ENCODE measurements at places on chromosomes 6 and 20.

DNA sequence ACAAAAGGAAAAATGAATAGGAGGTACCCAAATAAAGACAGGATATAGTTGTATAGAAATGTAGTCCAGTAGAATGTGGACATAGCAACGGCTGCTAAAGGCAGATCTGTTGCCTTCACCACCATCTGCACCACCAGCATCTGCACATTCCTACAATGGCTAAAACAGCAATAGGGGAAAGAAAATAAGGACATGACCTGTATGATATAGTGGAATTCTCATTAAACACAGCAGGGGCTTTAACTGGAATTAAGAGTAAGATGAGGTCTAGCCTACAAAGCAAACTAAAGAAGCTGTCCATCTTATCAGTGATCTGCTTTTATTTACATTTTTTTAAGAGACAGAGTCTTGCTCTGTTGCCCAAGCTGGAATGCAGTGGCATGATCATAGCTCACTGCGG lies 26.8 kb upstream of the SCAF8 start:
- DNase-seq = no peak

DNA sequence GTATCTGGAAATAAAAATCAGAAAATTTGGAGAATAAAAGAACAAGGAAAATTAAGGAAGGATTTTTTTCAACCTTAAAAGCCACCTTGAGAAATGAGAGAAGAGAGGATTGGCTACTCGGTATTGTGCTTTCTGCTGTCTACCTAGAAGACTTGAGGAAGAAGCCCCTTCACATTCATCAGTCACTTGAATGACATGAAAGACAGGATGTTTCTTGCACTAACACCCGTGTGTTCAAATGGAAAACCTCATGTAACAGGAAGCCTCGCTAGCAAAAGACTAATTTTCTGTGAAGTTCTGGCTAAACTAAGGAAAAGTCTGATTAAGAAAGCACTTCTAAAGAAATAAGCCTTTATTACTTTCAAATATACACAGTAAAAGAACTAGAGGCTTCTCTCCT lies 69.9 kb downstream of the OLIG3 start:
- DNase-seq = no peak

DNA sequence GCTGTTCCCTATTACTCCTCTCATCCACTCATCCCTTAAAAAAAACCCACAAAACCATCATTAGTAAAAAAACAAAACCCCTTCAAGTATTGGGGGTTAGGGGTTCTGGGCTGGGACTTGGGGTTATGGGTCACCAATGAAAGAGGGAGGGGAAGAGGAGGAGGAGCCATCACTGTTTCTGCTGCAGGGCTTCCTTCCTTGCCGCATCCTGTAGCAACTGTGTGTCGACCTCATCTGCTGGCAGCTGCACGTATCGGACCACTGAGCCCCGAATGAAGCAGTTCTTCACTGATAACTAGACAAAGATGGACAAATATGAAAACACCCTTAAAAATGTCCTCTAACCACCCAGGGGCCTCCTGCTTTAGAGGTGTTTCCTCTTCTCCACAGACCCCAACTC lies 2.0 kb upstream of the VARS1 start:
- no peak for DNase-seq

- DNase-seq = peak; percentile 34
Observed at GRCh38 chr6:158772851-158773371, 46.3 kb downstream of the EZR start.

GRCh38 chr20:2289475-2289874 lies 6.3 kb upstream of the TGM3 start:
- peak; percentile 29 for DNase-seq

GRCh38 chr20:37931153-37931922 lies 28.4 kb downstream of the VSTM2L start:
- no peak for DNase-seq

GRCh38 chr6:144632266-144632665 lies 347.1 kb downstream of the UTRN start:
- no peak for DNase-seq

Data from Caco-2 (cell line).